ENCODE measurements at places on chromosomes 5 and 9. TPM values are rescaled to one million over a fixed set of nuclear protein-coding genes. Genes with fewer than 3 reads are reported as not detected.

PCDHGA3 gene
- 10.5 TPM for total RNA-seq

- H3K36me3 ChIP-seq, result no peaks in the 10 kb centered on the region
- H3K27ac ChIP-seq, result no peak overlapping the region
- peaks cover 6% of the 10 kb centered on the region for H3K4me1 ChIP-seq
- DNase-seq, result no peak
- no peaks in the 10 kb centered on the region for H3K27me3 ChIP-seq
- no peak overlapping the region for H3K4me3 ChIP-seq
Observed at GRCh38 chr5:935510-936084, 42.9 kb downstream of the TRIP13 start.

DNA sequence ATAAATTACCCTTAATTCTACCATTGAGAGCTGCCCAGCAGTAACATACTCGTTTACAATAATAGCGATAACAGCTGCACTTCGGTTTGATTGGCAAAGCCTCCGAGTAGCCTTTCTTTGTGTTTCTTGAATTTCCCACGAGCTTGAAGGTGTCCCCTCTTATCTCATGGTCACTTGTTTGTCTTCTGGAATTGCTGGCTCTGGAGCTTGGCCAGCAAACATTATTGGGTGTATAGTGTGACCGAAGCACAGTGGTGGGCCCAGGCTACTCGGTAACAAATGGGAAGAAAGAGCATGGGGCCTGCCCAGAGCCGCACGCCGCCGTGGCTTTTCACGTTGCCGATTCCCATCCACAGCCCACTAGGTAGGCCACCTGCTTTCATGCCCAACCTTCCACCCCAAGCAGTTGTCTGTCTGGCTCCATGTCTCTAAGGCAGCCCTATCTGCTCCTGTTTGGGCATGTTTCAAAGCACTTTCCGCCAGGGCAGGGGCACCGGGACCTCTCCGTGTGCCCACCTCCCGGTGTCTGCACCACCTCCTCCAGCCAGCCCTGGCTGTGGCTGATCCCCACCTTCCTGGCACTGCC lies 8.7 kb downstream of the STKLD1 start:
- no peaks in the 10 kb centered on the region for H3K36me3 ChIP-seq
- H3K27me3 ChIP-seq, result no peaks in the 10 kb centered on the region
- no peak for DNase-seq
- H3K27ac ChIP-seq, result no peak overlapping the region

DNA sequence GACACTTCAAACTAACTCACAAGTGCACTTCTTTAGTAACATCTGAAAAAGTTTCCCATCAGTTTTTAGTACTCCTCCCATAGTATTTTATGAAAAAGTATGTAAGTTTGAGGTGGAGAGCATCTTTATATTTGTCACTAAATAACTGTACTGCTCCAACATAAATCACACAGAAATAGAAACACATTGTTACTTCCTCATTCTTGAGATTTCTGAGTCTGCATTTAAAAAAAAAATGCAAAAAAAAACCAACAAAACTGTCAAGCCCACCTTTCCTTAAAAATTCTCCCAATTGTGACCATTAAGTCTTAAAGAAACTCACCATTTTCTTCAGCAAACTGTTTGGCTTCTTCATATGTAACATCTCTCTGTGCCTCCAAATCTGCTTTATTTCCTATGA lies 18.7 kb downstream of the RAB14 start:
- H3K4me3 ChIP-seq, result no peak overlapping the region
- DNase-seq, result no peak
- H3K27me3 ChIP-seq, result no peaks in the 10 kb centered on the region
- H3K27ac ChIP-seq, result no peak overlapping the region

- H3K4me3 ChIP-seq, result no peak overlapping the region
- peak overlapping the region; percentile 1 for H3K27ac ChIP-seq
- H3K4me1 ChIP-seq, result no peaks in the 10 kb centered on the region
- peaks cover 71% of the 10 kb centered on the region for H3K36me3 ChIP-seq
- no peak for DNase-seq
Observed at GRCh38 chr5:178208540-178209227, 4.4 kb downstream of the HNRNPAB start.

GRCh38 chr9:27601396-27601795 lies 28.1 kb upstream of the C9orf72 start:
- DNase-seq, result no peak
- H3K27ac ChIP-seq, result no peak overlapping the region
- no peaks in the 10 kb centered on the region for H3K4me1 ChIP-seq
- no peak overlapping the region for H3K4me3 ChIP-seq
- no peaks in the 10 kb centered on the region for H3K27me3 ChIP-seq

DNA sequence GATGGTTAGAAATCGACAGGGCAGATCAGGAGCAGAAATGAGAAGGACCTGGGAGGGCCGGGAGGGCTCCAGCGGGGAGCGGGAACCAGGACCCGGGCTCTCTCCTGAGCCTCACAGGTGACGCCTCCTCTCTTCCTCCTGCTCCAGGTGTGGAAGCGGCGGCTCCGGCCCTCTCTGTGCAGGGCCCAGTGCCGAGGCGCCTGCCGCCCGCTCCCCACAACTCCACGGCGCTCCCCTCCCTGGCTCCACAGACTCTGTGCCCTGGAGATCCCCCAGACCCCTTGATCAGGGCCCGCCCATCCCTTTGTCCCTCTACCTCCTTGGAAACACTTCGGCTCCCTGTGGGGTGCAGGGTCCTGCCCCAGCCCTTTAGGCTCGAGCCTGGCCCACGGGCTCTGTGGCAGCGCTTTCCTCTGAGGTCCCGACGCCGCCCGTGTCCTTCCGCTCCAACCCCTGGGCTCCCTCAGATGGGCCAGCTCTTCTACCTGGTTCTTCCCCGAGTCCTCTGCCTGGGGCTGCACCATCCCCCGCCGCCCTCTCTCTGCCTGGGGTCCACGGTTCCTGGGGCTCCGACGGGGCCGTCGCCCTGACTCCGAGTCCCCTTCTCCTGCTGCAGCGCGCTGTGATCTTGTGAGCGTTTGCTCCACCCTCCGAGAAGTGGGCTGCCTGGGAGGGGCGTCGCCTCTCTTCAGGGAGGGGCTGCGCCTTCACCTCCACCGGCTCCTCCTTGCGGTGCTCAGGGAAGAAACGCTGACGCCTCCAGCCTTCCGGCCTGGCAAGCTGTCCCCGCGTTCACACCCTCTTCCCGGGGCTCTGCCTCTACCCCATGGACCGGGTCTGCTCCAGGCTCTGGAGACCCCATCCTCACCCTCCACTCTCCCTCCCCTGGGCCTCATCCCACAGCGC lies 22.4 kb upstream of the SLC6A3 start:
- no peak overlapping the region for H3K4me3 ChIP-seq
- DNase-seq, result no peak
- no peaks in the 10 kb centered on the region for H3K36me3 ChIP-seq
- H3K27ac ChIP-seq, result no peak overlapping the region

- H3K27ac ChIP-seq, result no peak overlapping the region
- H3K36me3 ChIP-seq, result peaks cover 55% of the 10 kb centered on the region
- no peaks in the 10 kb centered on the region for H3K4me1 ChIP-seq
- no peaks in the 10 kb centered on the region for H3K27me3 ChIP-seq
- H3K4me3 ChIP-seq, result no peak overlapping the region
Observed at GRCh38 chr9:123440256-123440655, 84.3 kb downstream of the CRB2 start.

DNA sequence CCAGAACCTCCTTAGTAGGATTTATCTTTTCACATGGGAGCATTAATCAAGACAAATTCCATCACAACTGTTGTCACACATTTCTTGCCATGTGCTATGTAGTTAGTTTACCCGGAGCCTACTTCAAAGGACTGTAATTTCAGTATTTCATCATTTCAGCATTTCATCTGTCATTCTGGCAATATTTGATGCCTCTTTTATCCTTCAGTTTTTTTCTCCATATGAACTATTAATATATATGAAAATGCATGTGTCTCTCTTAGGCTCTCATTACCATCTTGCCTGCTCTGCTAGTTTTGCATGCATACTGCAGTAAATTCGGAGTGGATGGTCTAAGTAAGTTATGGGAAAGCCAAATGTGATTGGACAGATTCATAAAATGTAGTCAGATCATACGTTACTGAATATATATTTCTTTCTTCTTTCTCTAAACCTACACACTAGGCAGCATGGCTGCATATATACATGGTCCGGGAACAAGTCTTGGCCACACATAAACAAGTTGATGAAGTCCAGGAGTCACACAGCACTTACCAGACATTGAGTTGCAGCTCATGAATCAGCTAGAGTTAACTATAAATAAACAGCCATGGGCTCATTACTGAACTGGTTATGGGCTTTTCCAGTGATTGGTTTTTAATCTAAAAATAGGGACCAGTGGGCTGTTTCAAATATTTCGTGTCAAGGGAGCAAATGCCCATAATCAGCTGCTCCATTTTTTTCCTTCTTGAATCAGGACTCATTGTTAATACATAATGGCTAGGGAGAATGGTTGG lies 46.6 kb downstream of the SPATA31D1 start:
- no peaks in the 10 kb centered on the region for H3K27me3 ChIP-seq
- H3K4me3 ChIP-seq, result no peak overlapping the region
- no peaks in the 10 kb centered on the region for H3K4me1 ChIP-seq

DNA sequence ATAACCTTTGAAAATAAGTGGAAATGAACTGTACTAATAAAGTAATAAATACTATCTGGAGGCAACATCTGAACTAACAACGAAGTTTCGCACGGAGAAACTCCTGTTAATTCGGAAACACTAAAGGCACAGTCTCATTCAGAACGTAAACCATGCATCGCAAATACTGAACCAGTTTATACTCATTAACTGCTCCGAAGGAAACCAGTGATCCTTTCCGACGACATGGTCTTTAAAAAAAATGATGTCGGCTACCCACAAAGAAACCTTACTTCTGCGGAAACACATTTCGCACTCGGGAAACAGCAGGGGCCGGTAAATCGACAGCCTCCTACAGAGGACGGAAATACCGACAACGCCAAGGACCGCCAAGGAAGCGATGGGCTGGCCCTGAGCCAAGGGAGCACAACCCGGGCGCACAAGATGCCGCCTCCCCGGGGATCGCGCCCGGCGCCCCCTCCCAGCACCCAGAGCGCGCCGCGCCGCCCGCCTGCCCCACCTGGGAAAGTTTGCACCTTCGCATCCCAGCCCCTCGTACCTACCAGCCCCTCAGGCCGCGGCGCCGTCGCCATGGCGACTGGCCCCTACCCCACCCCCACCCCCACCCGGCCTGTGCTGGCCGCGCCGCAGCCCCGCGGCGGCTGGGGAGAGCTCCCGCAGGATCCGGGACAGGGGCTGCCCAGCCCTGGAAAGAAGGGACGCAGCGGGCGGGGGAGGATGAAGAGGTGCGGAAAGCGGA lies 732 bp downstream of the PRKAA1 start:
- H3K4me1 ChIP-seq, result peaks cover 41% of the 10 kb centered on the region
- peak overlapping the region; percentile 97 for H3K27ac ChIP-seq
- no peaks in the 10 kb centered on the region for H3K36me3 ChIP-seq
- H3K4me3 ChIP-seq, result peak overlapping the region; percentile 100
- H3K27me3 ChIP-seq, result no peaks in the 10 kb centered on the region

GOLGA1 gene
- 31.2 TPM for total RNA-seq

GRCh38 chr5:175821790-175822211 lies 49.6 kb upstream of the CPLX2 start:
- H3K4me3 ChIP-seq, result no peak overlapping the region
- H3K27me3 ChIP-seq, result no peaks in the 10 kb centered on the region
- no peak overlapping the region for H3K27ac ChIP-seq
- no peaks in the 10 kb centered on the region for H3K4me1 ChIP-seq
- H3K36me3 ChIP-seq, result no peaks in the 10 kb centered on the region

All from tibial nerve (tissue), 4 donors.